ENCODE measurements at places on chromosomes 3 and 15.

DNA sequence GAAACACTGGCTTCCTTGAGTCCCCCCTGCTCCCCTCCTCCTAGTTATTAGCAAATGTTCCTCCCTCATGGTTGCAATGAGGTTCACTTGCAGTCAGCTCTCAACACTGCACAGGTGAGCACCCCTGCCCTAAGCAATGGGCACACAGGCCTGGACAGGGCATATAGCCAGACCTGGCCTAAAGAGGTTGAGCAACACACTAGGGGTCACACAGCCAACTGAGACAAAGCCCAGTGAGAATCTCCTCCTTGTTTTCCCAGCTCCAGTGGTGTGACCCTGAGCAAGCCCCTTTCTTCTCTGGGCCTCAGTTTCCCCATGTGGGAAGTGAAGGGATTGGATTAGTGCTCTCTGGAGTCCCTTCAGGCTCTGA is 49.9 kb downstream of the ATP2B2 start:
- DNase-seq: no peak

DNA sequence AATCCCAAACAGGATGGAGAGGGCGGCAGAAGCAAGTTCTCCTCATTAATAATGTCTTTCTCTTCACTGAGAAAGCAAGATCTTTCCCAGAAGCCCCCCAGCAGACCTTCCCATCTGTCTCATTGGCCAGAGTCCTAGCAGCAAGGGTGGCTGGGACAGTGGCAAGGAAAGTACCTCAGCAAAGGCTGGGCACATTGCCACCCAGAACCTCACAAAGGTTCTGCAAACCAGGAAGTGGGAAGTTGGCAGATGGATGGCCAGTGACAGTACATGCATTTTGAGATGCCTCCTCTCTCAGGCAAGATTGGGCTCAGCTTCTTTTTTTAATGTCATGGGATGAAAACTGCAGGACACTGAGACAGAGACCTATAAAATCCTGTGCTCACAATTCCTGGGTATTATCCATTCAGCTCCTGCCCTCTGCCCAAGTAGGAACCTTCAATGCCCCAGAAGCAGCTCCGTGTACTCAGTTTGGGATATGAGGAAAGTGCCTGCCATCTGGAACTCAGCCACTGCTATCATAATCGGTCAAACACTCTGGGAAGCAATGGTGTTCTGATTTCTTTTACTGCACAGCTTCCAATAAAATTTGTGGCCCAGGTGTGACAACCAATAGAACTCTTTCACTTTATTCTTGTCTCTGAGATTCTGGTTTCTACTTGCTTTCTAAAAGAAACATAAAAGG is 25.5 kb downstream of the DPH3 start:
- DNase-seq: no peak

DNA sequence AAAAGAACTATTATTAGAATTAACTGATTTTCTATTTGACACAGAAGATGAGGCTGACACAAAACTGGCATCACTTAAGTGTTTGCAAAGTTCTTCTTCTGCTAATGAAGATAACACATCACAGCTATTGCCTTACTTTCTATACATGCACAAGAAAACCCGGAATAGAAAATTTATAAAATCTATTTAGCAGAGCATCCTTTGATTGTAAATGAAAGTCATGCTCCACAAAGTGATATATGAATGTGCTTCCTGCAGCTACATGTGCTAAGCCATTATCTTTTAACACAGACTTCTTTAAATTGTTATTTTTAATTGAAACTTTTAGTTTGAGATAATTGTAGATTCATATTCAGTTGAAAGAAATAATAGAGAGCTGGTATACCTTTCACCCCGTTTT is 27.0 kb downstream of the DENND4A start:
- DNase-seq: no peak

DNA sequence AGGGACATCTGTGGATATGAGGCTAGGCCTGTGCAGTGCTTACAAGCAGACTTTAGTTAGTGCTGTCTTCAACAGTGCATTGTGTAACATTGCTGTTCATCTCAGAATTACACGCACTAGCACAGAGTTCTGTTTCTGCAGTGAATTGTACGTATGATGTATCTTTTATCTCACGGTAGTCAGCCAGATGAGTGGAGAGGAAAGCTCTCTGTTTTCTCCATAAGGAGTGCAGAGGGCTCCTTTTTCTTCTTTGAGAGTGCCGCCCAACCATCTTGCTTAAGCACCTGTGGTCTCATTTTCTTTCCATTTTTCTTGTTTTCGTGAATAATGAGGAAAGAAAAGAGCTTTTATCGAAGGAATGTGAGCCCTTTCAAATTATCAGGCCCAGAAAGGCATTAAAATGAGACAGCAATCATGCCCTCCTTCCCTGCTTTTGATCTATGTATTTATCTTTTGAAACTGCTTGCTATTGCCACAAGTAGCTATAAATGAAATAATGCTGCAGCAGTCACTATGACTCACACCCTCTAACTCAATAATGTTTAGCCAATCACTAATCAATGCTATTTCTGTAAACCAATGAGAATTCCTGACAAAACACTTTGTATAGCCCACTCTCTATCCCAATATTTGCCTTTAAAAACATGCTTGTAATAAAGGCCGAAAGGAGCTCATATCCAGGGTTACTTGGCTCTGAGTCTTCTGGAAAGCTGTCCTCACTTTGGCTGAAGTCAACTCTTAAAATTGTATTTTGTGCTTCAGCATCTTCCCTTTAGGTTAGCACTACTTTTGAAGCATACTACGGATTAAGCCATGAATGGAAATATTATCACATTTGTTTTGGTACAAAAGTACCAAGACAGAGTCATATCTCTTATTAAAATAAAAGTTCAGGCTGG is 226.0 kb upstream of the P2RY1 start:
- no peak for DNase-seq

DNA sequence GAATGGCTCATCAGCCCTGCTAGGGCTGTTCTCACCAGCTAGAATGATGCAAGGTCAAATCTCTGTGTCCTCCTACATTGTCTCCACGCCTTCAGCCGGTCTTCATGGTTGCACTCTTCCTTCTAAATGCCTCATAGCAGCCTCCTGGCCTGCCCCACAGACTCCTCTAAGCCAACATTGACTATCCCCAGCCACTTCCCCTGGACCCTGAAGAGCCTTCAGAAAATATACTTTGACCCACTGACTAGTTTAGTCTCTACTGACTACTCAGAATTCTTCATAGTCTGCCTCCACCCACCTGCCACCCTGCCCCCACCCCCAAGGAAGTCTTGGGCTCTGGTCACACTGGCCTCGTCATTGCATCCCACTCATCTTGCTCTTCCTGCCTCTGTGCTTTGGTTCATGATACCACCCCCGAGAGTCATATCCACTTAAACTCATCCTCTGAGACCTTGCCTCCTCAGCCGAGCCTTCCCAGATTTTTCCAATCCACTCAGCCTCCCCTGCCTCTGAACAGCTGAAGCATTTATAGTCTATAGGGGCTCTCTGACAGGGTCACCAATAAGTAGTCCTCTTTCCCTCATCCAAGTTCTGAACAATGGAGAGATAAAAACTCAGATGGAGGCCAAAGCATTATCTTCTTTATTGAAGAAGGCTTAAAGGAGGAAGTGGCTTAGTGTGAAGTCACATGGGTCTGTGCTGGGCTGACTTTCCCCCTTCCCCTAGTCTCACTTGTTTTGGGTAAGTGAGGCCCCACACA is 9.5 kb upstream of the DOCK3 start:
- DNase-seq: no peak

DNA sequence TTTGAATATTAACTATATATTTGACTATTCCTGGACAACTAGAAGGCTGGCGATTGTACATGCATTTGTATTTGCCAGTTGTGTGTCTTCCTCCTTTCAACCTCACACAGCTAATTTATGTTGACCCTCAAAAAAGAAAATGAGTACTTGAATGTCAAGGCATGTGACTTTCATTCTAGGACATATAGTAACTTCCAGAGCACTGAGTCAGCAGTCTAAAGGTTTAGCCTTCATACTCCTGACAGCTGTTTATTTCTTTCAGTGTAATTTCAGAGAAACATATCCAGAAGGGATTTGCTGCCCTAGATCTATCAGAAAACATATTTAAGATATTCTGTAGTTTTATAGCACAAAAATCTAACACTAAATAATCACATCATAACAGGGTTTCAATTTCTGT is 74.6 kb upstream of the GOLGA8J start:
- no peak for DNase-seq

DNA sequence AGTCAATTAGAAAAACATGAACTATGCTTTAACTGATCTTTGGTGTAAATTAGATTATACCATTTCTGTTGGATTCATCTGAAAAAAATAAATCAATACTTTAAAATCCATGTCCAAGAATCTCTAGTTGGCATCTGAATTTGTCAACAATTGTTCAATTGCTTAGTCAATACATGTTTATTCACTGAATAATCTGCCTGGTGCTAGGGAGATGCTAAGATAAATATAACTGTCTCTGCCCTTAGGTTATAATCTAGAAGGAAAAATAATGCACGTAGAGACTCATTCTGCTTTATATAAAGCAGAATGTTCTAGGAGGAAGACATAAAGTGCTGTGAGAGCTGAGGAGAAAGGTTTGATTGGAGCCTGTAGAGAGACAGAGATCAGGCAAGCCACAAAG is 537.2 kb upstream of the IL12A start:
- peak; percentile 19 for DNase-seq

- no peak for DNase-seq
Observed at GRCh38 chr15:31453558-31454318, 127.1 kb downstream of the KLF13 start.

DNA sequence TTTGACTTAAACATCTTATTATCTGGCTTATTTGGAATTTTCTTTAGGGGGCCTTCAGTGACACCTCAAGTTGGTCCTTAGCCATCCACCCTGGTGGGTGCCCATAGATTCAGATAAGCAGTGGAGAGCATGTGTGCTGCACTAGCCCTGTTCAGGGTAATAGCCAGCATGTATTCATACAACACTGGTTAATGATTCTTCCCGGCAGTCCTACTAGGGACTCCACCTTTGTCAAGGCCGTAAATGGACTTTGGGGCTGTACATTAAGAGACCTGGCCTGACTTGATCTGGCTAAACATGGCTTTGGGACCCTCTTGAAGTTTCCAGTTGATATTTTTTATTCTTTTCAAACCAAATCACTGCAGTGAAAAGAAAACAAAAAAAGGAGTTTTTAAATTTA is 125.8 kb downstream of the PTPRG start:
- no peak for DNase-seq

- DNase-seq: no peak
Observed at GRCh38 chr15:74158855-74159650, 14.5 kb upstream of the ISLR start.

GRCh38 chr3:72756900-72757299 is 91.3 kb downstream of the SHQ1 start:
- no peak for DNase-seq

DNA sequence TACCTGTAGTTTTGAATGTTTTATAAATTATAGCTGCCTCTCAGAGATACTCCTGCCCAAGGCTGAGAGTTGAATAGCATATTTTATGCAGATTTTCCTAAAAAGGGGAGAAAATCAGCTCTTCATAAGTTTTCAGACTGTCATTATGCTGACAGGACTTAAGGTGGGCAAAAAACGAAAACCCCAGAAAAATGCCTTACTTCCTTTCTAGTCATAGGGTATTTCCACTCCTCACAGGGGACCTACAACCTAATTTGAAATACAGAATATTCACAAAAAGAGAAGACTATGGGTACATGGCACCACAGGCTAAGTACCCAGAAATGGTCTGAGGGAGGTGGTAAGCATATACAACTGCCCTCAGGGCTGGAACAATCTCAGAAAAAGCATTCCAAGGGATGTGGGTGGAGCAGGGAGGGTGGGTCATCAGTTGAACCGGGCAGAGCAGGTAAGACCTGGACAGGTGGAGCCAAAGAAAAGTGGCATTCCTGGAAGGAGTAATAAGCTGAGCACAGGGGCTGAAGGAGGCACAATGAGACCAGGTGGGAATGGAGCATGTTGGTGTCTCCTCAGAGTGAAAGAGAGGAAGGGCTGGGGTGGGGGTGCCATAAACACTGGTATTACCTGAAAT is 10.6 kb upstream of the OXSR1 start:
- peak; percentile 83 for DNase-seq

DNA sequence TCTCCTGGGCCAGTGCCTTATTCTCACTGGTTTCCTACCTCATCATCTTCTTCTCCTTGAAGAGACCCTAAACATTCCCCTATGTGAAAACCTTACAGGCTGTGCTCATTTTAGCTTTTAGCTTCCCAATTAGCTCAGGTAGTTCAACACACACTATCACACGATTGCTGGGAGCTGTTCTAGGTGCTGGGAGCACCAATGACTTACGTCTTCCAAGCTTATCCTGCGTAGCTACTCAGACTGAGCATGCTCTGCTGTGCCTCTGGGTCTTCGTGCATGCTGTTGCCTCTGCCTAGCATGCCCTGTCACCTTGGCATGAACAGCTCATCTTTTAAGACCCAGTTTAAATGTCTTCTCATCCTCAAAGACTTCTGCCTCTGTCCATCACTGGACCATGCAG is 55.7 kb upstream of the APEH start:
- no peak for DNase-seq

GRCh38 chr3:50171540-50172301 is 16.6 kb downstream of the SEMA3F start:
- peak; percentile 18 for DNase-seq

DNA sequence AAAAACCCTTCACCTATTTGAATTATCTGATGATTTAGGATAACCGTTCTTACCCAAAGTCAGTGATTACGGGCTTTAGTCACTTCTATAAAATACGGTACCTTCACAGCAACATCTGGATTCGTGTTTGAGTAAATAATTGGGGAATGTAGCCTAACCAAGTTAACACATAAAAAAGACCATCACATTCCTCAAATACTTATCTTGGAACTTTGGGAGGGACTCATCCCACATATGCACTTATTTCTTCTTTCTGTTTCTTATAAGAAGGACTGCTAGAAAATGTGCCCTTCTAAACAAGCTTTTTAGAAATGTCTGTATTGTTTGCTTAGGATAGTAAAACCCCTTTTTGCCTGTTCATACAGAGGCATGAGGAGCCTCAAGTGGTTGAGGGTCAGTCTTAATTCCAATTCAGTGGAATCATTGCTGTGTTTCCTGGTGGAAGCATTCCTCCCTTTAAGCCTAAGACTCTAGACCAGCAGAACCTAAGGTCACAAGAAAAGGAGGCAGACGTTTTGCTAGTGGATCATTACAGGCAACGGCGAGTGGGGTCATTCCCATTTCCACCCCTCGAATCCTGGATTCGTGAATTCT is 67.5 kb downstream of the TMEM44 start:
- no peak for DNase-seq

DNA sequence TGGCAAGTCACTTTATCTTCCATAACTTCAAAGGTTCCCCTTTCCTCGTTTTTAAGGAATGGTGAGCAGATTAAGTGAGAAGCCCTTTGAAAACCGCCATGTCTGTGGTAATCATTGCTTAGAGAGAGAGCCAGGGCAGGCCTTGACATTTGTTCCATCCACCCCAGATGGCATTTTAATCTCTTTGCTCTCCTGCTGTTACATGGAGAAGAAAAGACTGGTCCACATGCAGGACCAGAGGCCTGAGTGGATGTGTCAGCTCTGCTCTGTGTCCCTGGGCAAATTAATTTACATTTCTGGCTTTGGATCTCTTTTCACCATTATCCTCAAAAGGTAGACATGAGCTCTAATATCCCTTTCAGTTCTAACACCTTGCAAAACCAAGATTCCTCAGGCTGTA is 157.3 kb upstream of the LPP start:
- no peak for DNase-seq

Measured in trophoblast cell (in vitro differentiated cells and primary cell).